NCI-H1436 (cell line): ENCODE measurements at places on chromosomes 2 and 18.

DNA sequence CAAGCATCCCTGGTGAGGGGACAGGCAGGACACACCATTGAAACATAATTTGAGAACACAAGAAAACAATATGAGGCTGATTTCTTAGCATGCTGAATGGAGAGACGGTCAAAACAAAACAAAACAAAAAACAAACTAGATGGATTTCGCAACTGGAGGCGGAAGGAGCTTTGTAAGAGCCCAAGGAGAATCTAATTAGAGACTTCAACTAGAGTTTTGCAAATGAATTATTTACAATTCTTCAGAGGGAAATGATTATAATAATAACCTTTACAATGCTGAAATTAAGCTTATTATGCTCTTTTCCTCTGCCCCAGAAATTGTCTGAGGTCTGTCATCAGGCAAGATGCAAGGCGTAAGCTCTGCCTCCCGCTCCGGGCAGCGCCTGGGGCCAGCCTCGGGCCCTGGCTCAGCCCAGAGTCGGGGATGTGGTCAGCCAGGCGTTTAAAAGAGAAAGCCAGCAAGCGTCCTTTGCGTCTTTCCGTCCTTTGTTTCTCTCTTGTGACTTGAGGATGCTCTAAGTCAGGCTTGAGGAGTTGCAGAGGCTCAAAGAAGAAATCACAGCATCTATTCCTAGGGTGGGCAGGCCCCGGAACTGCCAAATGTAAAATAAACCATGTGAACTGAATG, 139.6 kb downstream of the TWIST2 start:
- no peak for DNase-seq

DNA sequence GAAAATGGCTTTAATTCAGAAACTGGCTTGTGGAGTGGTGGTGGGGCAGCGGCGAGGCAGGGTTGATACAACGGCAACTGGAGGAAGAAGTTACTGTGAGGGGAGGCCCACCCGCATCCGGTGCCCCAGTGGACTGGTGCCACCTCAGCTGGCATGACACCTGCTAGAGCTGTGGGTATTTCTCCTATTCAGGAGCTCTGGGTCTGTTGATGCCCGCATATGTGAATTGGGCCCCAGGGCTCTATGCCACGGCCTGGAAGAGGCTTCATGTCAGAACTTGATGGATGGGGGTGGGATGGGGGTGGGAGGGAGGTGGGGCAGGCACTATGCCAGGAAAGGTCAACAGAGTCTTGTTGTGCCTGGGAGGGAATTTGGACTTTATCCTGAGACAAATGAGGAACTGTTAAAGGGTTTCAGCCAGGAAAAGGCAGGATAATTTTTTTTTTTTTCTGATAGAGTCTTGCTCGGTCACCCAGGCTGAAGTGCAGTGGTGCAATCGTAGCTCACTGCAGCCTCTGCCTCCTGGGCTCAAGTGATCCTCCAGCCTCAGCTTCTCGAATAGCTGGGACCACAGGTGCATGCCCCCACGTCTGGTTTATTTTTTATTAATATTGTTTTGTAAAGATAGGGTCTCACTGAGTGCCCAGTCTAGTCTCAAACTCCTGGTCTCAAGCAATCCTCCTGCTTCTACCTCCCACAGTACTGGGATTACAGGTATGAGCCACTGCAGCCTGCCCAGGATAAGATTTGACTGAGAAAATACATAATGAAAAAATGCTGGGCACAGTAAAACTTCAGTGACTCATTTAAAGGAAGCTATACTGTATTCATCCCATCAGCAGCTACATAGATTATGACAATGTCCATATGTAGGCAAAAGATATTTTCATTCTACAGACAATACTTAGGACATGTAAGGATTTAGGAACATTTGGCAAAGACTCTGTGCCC, 52.6 kb downstream of the SH2D6 start:
- no peak for DNase-seq

DNA sequence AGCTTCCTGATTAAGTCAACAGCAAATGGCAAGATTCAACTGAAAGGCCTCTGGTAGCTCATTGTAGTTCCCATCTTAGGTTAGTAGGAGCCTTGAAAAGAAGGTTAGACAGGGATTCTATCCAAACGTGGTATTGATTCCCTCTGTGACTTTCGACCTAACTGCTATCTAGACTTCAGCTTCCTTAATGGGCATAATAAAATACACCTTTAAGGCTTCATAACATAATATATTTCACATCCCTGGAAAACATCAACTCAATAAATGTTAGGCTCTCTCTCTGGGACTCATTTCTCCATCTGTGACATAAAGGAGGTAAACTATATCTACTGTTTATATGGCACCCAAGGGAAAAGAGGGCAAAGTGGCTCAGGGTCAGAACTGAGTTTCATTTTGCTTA, 60.9 kb downstream of the STK39 start:
- DNase-seq: no peak

DNA sequence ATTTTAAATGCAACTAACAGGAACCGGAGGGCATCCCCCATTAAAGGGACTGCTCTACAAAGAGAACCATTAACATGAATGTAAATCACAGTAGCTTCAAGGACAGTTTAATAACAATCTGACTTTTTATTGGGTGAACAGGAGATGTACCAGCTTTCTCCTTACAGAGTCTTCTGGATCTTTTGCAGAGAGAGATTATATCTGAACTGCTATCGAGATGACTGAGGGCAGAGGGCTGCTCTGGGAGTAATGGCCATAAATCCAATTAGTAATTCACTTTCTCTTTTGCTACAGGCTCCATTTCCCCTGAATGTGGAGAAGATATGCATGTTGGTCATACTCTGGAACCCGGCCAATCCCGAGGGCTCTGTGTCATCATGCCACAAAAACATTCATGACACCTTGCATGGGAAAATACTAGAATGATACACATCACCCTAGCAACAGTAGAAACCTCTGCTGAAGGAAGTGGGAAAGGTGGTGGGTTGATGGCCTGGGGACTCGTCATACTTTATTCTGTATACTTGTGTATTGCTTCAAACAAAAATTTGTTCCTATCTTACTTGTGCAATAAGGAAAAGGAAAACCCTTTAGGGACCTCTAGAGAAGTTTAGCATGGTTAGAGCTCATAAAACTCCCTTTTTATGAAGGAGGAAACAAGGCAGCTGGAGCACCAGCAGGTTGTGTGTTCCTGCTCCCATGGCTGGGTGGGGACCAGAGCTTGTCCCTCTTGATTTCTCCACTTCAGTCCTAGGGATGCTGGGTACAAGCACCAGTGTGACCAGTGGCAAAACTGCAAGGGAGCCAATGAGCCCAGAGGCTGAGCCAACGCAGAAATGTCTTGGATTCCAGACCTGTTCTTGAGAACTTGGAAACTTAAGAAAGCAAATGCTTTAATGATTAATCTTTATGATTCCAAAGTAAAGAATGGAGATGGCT, 26.0 kb downstream of the CTAGE1 start:
- no peak for DNase-seq

DNA sequence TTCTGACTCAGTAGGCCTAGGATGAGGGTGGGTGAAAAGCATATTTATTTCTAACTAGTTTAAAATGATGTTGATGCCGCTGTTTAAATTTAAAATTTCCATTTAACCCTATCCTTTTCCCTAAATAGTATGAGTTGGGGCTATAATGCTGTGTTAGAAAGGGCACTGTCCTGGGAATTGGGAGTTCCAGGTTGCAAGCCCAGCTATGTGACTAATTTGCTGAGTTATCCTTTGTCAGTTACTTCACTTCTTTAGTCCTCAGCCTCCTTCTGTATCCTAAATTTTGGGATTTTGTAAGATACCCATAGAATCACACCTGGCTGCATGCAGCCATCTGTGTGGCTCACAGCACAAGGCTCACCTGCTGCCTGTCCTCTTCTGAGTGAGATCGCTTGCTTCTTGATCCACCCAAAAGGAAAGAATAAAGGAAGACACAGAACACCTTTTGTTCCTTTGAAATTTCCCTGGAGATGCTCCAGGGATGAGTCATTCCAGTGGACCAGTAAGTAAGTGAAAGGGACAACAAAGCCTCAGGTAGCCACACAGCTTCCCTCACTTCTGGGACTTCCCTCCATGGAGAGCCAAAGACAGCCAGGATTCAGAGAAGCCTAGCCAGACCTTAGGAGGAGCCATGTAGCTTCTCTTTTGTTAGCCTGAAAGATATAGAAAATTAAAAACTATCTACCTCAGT, 97.2 kb downstream of the DTNA start:
- no peak for DNase-seq

DNA sequence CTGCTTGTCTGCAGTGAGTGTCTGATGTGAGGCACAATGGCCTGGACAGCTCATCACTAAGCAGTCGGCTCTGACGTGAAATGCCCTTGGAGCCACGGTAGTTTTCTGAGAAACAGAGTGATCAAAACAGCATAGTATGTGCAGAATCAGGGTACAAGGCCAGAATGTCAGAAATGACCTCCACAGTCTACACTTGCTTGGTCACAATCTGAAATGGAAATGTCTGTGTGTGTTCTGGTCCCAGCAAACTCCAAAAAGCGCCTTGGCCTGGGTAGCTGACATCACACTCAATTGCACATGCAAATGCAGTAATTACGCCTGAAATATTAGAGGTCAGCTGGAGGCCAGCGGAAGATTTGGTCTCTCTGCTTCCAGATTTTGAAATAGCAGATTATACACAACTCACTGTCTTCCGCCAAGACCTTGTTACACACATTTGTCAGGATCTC, 95.4 kb downstream of the CTAGE1 start:
- no peak for DNase-seq

DNA sequence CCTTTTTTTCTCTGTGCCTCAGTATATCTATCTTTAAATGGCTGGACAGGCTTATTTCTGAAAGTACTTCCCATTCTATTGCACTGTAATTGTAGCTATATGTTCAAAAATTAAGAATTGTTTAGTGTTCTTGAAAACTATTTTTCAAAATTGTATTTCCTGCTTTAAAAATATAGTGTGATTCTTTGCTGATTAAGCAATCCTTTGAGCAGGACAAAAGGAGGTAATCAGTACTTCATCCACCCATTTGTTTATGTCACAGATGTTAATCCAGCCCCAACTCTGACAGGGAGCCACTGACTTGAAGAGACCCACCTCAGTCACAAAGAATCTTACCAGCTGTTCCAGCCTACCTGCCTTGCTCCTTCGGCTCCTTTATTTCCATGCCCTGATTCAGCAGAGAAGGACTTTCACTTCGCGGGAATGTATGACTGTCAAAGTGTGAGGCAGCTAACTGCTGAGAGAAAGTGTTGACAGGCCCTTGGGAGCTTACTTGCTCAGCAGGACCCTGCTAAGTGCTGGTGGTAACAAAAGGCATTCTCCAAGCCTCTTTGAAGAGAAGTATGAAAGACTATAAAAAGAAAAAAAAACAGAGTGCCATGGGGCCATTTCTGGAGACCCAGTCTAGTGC, 393.3 kb upstream of the CYRIA start:
- DNase-seq: no peak

DNA sequence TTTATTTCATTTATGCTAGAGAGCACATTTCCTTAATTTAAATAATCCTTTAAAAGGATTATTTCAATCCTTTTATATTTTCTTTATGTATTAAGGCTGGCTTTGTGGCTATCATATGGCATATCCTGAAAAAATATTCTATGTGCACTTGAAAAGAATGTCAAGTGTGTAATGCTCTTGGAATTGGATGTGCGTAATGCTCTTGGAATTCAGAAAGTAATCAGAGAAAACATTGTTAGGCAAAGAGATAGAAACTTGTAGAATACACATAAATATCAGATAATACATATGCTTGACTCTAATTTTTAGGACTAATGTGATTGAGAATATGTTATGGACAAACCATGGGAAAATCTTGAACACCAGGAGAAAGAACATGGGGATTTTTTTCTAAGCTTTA, 197.5 kb upstream of the COL3A1 start:
- no peak for DNase-seq

GRCh38 chr2:31057691-31058090, 80.5 kb downstream of the GALNT14 start:
- DNase-seq: no peak

DNA sequence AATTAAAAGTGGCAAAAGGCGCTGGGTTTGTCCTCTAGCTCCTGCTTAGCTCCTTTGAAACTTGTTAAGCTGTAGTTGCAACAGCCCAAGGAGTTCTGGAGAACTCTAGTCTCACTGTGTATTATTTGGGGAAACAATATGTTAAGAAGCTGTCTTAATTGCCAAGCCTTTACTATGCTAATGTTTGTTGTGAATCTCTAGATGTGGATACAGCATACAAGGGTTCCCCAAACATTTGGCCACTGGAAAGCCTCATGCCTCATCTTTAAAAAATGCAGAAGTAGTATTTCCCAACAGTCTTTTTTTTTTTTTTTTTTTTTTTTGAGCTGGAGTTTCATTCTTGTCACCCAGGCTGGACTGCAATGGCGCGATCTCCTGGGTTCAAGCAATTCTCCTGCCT, 236.7 kb downstream of the PRKCE start:
- DNase-seq: no peak

DNA sequence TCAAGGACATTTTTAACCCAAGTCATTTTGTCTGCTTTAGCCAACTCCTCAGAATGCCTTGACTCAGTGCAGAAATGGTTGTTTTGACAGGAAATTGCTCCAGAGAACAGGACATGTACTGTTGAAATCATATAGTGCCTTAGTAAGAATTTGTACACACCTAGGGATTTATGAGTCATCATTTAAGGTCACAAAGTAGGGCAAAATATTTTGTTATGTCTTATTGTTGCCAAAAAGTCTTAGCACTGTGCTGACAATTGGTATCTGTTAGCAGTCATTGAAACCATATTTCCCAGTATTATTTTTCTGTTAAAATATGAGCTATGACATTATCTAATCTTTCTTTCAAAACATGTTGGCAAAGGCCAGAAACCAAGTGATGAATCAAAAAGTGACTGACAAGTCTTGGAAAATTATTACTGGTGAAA, 104.5 kb downstream of the OSBPL6 start:
- no peak for DNase-seq
